ENCODE measurements at places on chromosomes 3 and 15.

DNA sequence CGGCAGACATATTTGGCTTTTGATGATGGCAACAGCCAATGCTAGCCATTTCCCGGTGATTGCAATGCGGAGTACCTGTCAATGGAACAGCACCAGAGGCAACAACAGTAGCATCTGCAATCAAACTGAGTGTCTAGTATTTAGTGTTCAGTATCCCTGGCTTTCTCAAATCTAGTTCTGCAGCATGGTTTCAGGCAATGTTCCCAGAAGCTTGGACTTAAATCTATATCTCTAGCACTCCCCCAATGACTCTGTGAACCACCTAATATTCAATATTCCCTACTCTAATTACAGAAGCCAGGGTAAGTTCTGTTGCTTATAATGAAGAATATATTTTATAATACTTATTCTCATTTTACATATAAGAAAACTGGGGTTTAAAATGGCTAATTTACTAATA is 48.2 kb downstream of the TBL1XR1 start:
- DNase-seq, result no peak

DNA sequence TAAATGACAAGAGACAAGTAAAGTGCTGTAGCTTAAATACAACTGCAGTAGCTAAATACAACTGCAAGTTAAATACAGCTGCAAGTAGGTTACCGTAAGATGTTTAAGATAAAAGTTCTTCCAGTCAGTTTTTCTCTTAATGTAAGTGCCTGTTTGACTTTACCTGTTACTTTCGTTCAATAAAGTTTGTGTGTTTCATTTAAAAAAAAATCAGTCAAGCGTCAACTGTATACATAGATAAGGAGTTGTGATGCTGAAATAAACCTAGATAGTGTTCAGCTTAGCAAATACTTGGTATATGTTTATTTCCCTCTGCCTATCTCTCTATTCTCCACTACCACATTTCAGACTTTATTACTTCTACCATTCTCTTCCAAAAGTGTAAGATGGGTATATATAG is 221.2 kb downstream of the NR2F2 start:
- DNase-seq, result no peak

DNA sequence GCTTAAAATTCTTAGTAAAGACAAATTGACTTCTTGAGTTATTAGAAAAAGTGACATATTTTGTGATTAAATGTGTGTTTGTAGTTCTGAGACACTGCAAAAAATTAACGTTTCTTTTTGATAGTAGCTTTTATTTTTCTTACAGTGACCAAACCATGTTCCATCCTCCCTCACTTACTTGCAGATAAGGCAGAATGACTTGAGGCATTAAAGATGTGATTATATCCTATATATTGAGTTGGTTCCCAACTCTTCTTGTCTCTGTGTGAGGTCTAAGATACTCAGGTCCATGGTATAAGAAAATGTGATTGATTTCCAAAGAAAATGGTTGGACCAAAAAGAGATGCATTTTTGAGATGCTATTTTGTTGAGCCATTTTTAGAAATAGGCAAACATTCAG is 238.3 kb upstream of the NR2F2 start:
- no peak for DNase-seq

GRCh38 chr15:44729408-44730127 is 6.8 kb upstream of the TRIM69 start:
- no peak for DNase-seq

- DNase-seq, result no peak
These were observed 27.6 kb downstream of the POPDC2 start for GRCh38 chr3:119632829-119633228.

DNA sequence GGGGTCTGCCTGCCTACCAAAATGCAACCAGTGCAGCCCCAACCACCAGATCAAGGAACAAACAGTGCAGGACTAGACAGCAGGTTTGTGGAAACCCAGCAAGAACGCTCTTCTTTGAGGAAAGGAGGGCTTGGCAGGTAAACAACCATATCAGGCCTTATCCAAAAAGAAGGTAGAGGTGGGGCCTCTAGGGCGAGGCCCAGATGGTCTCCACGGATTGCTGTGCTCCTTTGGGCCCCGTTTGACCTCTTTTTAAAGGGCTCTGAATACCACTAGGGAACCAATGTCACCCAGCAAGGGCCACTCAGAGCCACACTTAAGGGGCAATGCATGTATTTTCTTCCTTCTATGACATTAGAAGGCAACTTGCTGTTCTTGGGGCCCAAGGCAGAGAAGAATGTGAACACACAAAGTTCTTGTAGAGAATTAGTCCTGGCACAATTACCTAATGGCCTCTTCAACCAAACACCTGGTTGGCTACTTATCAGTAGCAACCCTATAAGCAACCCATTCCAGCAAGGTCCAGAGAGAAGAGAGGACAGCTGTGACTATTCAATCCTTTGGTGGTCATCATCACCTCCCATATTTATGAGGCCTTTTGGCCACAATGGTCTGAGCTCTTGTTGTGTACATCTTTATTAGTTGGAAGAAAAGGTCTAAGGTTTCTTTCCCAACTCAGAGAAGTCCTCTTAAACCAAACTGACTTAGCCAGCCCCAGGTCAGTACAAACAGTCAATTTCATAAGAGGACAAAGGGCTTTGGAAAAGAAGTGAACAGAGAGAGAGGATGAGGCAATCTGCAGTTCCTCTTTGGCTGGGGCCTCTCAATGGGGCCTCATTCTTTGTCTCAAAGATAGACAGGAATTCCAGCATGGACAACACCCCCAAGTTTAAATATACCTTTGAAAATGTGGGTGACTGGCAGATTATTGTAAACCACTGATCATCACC is 36.0 kb downstream of the FOXP1 start:
- no peak for DNase-seq

DNA sequence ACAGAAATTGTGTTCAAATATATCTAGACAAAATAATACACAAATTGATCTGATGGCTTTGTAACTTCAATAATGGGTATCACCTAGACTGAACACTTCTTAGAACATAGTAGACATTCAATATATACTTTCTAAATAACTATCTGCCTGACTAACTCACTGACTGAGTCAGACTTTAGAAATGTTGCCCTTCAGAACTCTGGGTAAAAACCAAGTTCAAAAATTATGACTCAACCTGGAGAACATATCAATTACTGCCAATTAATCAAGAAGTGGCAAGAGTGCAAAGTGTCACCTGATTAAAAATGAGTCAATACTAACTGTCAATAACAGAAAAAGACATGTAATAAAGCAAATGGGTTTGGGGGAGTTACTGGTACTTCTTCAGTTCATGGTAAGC is 144.6 kb upstream of the TMCO5A start:
- no peak for DNase-seq

- peak; percentile 54 for DNase-seq
These were observed 52.1 kb downstream of the ITGB5 start for GRCh38 chr3:124834723-124835718.

DNA sequence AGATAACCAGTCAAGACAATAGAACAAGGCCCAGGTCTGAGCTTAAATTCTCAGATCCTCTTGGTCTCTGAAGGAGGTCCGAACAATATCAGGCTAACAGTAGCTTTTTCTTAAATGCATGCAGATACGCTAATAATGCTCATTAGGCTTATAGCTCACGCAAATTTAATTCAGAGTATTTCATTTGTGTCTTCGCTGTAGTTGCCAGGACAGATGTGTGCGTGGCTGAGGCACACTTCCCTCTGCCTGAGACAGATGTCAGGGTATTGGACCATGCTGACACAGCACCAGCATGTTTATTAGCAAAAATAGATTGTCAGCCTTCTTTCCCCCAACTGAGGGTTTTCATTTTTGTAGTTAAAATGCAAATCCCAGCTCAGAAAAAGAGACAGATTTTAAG is 102.9 kb upstream of the BFSP2 start:
- DNase-seq, result no peak

DNA sequence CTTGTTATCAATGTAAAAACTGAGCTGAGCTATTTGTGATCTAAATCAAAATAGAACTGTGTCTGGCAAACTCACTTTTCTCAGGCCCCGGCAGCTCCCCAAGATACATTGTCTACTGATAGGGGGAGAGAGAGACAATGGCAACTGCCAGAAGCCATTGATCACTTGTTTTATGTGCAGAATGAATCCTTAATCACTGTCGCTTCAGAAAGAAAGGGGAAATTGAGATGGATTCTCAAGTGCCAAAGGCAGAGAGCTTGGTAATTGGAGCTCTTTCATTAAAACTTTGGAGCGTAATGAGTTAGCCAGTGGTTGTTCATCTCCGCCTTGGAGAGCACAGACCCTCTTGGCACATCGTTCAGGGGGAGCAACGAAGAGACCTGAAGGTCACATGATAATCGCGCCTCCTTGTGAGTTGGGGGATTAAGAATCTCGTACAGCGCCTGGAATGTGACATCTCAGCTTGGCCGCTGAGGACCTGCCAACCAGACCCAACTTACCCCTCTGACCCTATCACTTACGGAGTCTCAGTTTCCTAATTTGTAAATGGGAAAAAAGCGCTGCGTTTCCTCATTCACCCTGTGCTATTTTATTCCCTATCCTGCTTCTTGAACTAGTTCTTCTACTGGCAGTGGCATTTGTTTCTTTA is 252.8 kb downstream of the VPS13C start:
- DNase-seq, result no peak

Measured in NCI-H460 (cell line).